ENCODE measurements at places on chromosomes 2 and 18.

DNA sequence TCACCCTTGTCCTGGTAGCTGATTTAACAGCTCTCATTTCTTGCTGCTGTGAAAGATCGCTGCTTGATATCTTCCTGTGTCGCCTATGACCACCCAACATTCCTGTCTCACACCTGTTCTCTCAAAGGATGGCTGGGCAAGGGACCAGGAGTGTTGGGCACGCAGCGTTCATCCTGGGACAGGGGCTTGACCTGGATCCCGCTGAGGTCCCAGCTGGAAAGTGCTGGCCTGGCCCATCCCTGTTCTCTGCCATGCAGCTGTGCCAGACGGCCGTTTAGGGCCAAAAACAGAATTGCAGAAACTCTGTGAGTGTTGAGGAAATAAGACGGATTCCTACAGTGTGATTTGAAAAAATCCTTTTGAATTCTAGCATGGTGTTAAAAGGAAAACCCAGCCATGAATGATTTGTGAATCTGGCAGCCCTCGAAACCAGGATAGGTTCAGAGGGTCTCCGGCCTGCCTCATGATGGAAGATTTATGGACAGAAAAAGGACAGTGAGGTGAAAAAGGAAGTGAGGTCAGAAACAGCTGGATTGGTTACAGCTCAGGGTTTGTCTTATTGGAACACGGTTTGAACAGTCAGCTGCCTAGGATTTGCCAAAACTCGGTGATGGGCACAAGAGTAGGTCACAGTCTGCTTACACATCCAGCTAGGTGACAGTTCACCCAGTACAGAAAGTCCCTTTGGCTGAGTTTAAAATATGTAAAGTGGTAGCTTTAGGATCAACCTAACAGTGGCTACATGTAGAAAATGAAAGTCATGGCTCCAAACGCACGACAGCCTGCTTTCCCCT, 164.8 kb downstream of the DCDC2C start:
- DNase-seq, result no peak

- DNase-seq, result no peak
These were observed 400.5 kb upstream of the TCF4 start for GRCh38 chr18:55988537-55988936.

- peak; percentile 36 for DNase-seq
These were observed at the start of gene GAD1 for GRCh38 chr2:170816504-170817092. Gene GAD1 (plus strand): TSS chr2:170816887. CDS start chr2:170818592, 1,705 bp downstream.

DNA sequence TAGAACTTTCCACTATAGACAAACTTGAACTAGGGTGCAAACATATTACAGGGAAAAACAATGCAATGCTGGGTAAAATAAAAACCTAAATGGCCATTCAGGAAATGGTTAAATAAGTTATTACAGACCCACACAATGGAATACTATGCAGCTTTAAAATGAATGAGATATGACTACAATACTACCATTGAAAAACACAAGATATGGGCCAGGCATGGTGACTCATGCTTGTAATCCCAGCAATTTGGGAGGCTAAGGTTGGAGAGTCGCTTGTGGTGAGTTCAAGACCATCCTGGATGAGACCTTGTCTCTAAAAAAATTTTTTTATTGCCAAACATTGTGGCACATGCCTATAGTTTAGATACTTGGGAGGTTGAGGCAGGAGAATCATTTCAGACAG, 6.8 kb downstream of the PECR start:
- no peak for DNase-seq

GRCh38 chr2:108823286-108823685, 36.7 kb downstream of the CCDC138 start:
- no peak for DNase-seq
